Dermis blood vessel endothelial cell (primary cell): ENCODE measurements at places on chromosomes 11 and 22.

DNA sequence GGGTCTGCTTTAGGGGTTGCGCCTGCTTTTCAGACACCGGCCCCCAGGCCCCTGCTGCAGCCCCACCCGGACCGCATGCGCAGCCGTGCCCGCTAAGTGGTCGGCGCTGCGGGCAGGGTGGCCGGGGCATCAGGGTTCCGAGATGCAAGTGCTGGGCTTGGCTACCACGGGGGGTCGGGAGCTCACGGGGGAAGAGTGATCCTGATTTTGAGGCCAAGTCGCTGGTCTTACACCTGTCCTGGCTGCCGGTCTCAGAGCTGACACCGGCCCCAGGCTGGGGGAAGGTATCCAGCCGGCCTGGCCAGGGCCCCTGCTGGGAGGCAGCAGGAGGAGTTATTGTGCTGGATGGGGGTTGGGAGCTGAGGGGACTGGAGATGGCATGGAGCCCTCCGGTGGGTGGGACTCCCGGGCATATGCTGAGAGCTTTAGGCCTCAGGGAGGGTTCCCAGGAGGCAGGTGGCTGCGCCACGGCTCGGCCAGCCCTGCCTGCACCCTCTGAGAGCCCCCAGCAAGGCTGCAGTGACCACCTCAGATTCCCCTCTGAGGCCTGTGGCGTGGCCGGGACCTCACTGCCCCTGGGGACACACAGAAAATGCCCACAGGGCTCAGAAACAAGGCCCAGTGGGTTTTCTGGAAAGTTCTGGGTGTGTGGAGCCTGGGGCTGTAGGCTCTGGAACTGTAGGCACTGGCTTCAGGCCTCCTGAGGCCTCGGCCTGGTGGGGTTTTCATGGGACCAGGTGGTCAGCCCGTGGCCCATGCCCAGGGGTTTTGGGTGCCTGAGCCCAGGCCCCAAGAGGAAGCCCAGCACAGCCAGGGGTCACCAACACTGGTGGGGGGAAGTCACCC lies 4.4 kb upstream of the MUC5AC start:
- DNase-seq, result no peak

- peak; percentile 44 for DNase-seq
These were observed 15.8 kb downstream of the TOLLIP start for GRCh38 chr11:1293619-1294015.

DNA sequence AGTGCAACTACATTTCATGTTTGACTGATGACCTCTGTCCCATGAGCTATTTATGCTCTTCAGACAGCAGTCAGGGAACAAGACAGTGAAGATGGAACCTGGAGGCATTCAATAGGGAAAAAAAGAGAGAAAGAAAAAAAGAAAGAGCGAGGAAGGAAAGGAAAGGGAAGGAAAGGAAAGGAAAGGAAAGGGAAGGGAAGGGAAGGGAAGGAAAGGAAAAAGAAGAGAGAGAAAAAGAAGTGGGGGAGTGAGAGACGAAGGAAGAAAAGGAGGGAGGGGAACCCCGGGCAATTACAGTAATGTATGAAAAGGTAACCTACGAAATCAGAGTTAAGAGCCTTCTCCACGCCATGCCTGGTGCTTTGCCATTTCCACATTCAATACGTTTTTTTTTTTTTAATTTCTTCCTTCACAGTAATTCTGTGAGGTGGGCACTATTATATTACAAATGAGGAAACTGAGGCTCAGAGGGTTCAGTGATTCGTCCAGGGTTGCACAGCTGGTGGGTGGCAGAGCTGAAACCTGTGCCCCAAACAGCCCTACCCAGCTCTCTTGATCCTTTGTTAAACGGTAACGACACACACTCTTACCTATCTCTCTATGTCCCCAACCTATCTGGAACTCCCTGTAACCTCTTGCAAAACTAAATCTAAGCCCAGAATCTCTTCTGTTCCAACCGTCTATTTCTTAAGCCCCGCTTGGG lies 39.3 kb downstream of the ETS1 start:
- DNase-seq, result no peak

DNA sequence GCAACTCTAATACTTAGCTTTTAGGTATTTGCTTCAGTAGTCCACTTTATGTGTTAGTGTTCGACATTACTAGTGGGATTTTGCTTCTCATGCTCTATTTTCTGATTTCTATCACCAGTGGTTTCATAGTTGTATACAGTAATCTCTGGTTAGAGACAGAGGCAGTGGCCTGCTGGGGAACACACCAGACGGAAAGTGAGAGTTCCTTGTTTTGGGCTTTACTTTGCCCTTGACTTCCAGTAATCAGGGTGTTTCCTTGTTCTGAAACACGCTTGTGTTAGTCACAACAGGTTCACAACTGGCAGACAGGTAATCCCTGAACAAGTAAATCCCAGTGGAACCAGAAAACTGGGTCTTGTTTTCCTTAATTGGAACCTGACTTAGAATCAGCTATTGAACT lies 56.0 kb downstream of the PACS1 start:
- no peak for DNase-seq

DNA sequence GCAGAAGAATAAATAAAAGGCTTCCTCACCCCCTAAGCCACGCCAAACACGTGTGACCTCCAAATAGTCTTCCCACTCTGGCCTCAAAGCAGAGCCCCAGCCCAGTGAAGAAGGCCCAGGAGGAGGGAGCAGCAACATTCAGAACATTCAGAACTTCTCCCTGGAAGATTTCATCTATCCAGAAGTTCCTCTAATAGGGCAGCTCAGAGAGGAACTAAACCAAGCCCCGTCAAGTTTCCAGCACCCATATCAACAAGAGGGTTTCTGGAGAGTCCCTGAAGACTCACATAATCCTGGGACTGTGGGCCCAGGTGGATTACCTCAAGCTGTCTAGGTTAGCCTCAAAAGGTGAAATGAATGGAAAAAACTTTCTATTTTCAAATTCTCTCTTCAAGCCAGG lies 39.4 kb downstream of the PC start:
- no peak for DNase-seq

GRCh38 chr22:39306456-39307361 lies 12.7 kb downstream of the RPL3 start:
- peak; percentile 84 for DNase-seq
